C1 segment of cervical spinal cord (tissue), 14 donors: ENCODE measurements at places on chromosomes 6 and 20.

GRCh38 chr6:69427882-69428281 is 368.9 kb downstream of the LMBRD1 start:
- no peak for DNase-seq

DNA sequence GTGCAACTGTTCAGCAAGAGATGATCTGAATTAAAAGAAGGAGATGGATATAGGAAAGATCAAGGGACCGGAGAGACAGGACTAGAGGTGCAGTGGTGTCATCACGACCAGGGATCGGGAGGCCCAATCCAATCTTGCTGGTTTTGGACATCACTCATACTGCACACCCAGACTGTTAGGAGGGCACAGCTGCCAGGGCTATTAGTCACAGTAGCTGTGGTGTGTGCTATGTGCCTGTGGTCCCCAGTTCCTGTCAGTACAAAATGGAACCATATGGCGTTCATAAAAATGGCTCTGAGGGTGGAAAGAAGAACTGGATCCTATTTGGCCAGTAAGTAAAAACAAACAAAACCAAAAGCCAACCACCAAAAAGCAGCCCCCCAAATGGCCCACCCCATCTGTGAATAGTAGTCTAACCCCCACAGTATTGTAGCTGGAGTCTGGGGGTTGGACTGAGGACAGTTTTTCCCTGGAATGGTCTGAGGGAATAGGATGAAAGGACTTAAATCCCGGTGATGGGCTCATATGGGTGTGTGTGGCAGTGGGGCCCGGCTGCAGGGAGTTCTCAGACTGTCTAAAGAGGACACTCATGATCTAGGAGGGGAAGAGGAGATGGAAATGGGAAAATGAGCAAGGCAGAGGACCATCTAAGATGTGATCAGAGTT is 9.3 kb upstream of the NNAT start:
- no peak for DNase-seq

DNA sequence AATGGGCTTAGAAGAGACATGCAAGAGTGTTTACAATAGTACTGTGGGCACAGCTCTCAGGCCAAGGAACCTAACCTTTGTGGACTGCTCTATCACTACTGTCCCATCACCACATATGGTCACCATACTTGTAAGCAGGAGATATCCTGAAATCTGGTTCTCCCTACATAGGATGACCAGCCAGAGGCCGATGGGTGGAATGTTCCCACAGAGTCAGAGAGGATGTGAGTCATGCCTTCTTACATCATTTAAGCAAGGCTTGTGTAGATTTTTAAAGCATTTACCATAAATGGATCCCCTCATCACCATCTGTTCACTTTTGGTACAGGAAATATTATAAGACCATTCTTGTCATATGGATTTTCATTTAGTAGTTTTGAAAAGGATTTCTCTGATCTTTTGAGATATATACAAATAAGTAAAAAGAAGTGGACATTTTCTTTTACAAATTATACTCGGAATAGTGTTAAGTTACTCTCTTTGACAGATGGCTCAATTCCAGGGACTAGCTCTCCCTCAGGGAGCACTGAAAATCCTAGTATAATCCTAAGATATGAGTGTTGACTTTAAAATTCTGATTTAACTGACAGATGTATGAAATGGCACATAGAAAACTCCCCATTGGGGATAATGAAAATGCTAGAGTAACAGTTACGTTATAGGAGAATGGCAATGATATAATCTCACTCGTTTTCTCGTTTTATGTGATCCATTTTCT is 6.6 kb downstream of the HTR1B start:
- DNase-seq: no peak

DNA sequence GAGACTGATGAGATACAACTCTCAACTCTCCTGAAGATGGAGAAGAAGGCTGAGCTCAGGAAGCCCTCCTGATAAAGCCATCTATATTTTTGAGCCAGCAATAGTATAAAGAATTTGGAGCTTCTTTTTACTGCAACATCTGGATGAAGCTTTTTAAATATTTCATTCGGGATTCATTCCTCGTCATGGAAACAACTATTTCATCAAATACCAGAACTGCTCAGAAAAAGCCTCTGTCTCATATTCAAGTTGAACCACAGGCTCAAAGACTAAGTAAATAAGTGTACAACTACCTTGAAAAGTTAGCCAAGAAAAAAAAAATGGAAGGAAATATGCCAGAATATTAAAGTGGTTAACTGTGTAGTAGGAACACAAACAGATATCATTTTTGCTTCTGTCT is 37.8 kb downstream of the PTPRT start:
- no peak for DNase-seq

GRCh38 chr6:131524695-131525336 is 48.2 kb upstream of the ARG1 start:
- no peak for DNase-seq

- no peak for DNase-seq
Measured at GRCh38 chr6:87407561-87407900, 241 bp upstream of the CFAP206 start.

- DNase-seq: no peak
Measured at GRCh38 chr20:38248133-38248532, 12.4 kb downstream of the KIAA1755 start.

DNA sequence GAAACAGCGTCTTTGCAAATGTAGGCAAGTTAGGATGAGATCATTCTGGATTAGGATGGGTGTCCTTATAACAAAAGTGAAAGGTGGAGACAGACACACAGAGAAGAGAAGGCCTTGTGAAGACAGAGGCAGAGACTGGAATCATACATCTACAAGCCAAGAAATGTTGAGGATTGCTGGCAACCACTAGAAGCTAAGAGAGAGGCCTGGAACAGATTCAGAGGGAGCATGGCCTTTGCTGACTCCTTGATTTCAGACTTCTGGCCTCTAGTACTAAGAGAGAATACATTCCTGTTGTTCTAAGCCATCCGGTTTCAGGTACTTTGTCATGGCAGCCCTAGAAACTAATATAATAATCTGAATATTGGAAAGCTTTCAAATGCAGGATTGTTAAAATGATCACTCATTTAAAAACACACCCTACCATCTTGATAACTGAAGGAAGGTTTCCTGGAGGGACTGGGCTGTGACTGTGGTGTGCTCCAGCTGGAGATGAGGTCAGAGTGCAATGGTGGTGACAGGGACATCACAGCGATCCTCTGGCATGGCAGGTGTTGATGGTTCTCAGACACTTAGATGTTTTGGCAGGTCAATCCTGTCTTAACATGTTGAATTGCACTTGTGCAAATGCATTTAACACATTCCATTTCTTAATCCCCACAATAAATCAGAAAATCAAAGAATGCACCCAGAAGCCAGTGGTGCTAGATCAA is 25.1 kb downstream of the CD83 start:
- no peak for DNase-seq

DNA sequence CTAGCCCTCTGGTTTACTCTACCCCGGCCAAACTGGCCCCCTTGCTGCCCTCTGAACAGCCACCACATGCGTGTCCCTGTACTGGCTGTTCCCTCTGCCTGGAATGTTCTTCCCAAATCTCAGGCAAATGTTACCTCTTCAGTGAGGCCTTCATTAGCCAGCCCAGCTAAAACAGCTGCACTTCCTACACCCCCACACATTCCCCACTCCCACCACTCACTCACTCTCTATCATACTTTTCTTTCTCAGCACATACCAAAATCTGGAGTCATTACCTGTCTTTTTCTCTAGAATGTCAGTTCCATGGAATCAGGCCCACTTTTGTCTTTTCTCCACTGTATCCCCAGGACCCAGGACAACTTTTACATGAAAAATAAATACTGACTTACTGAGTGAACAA is 401.2 kb upstream of the SULF2 start:
- DNase-seq: no peak

GRCh38 chr6:137638926-137639706 is 144.9 kb upstream of the OLIG3 start:
- DNase-seq: no peak

DNA sequence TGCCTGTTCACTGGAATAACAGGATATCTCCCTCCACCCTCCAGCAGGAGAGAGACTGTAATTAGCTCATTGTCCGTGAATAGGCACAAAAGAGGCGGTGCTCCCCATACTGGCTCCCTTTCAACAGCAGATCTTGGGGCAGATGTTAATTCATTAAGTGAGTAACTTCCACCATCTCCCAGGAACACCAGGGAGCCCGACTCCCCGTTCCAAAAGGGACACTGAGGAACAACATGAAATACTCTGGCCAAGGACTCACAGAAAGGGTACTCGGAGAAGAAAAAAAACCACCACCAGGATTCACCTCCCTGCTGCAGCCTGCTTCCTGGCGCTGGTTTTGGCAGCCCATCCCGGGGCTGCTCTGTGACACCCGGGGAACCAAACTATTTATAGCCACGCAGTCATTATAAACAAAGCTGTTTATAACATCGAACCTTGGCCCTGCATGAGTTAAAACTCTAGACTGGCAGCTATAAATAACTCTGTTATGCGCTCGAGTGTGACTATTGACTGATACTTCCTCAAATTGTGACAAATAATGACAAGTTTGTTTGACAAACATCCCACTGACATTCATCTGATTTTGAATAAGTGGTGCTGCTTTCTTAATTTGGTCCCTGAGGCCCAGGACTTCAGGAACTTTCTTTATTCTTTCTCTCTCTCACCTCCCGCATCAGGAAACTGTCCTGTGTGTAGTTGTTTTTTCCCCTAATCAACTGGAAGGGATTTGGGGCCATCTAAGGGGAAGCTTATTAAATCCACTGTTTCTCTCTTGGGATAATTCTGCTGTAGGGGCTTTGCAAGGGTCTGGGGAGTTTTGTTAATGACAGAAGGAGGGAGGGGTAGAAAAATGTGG is 521.6 kb downstream of the CD83 start:
- DNase-seq: no peak

GRCh38 chr6:37077905-37078296 is 72.4 kb downstream of the FGD2 start:
- no peak for DNase-seq

DNA sequence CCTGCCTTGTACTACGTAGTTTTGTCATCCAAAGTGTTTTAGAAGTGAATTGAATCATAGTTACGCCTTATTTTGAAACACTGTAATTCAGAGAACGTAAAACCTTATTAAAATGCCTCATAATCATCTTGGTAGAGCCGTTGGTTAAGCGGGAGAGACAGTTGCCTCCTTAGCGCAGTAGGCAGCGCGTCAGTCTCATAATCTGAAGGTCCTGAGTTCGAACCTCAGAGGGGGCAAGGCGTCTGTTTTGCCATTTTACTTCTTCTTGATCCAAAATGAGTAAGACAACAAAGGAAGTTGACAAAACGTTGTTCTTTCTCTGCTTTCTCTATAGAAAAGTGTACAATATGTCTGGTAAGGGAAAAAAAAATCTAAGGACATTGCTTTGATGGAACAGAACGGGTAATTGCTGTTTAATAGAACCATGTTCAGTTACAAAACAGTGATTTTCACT is 20.7 kb upstream of the TRIM27 start:
- DNase-seq: no peak
